Cardiac muscle cell (in vitro differentiated cells and primary cell): ENCODE measurements at places on chromosomes 7 and 10. TPM values are rescaled to one million over a fixed set of nuclear protein-coding genes. Genes with fewer than 3 reads are reported as not detected.

The STEAP2 gene
- 2.0 and 2.1 TPM in 2 replicates for polyA plus RNA-seq

The TLX1 gene
- 1.9 and 2.3 TPM in 2 replicates for polyA plus RNA-seq

The CRYGN gene
- polyA plus RNA-seq: 0.46 and 0.77 TPM in 2 replicates

The BLVRA gene
- 79.2 and 84.4 TPM in 2 replicates for polyA plus RNA-seq

The CYP2C18 gene
- not detected in 2 replicates for polyA plus RNA-seq

The CLDN3 gene
- 5.6 and 11.2 TPM in 2 replicates for polyA plus RNA-seq

The PKD2L1 gene
- polyA plus RNA-seq: not detected in 2 replicates

The OPN4 gene
- 0.24 TPM in 1 of 2 replicates, not detected in the other for polyA plus RNA-seq

The CUBN gene
- polyA plus RNA-seq: 0.79 and 1.4 TPM in 2 replicates

The ACBD7 gene
- polyA plus RNA-seq: 1.2 and 2.1 TPM in 2 replicates

The CCDC186 gene
- polyA plus RNA-seq: 10.8 and 14.8 TPM in 2 replicates

The PLEKHS1 gene
- polyA plus RNA-seq: not detected in 2 replicates

The H2AZ2 gene
- polyA plus RNA-seq: 178 and 294 TPM in 2 replicates

The GRM3 gene
- 0.75 and 0.78 TPM in 2 replicates for polyA plus RNA-seq

The TFPI2 gene
- polyA plus RNA-seq: 12.6 and 20.1 TPM in 2 replicates

The HMX2 gene
- not detected in 2 replicates for polyA plus RNA-seq

The GDF10 gene
- 3.2 and 3.8 TPM in 2 replicates for polyA plus RNA-seq

The CHRM2 gene
- polyA plus RNA-seq: 25.3 and 37.5 TPM in 2 replicates

The PDE6C gene
- 0.12 and 0.29 TPM in 2 replicates for polyA plus RNA-seq

The GIMAP2 gene
- polyA plus RNA-seq: 0.11 TPM in 1 of 2 replicates, not detected in the other

The CNNM1 gene
- 1.7 and 2.3 TPM in 2 replicates for polyA plus RNA-seq

The CLRN3 gene
- not detected in 2 replicates for polyA plus RNA-seq

The HTRA1 gene
- polyA plus RNA-seq: 226 and 289 TPM in 2 replicates

The KLHL7 gene
- polyA plus RNA-seq: 33.4 and 46.1 TPM in 2 replicates

The ANKRD61 gene
- polyA plus RNA-seq: 1.9 TPM in 1 of 2 replicates, not detected in the other

The THSD7A gene
- polyA plus RNA-seq: 1.5 and 1.8 TPM in 2 replicates

The OR2A5 gene
- polyA plus RNA-seq: not detected in 2 replicates

The TRPV5 gene
- 0.09 TPM in 1 of 2 replicates, not detected in the other for polyA plus RNA-seq

The OPALIN gene
- not detected in 2 replicates for polyA plus RNA-seq

The POLR1F gene
- polyA plus RNA-seq: 14.3 and 15.7 TPM in 2 replicates

The SPOCK2 gene
- polyA plus RNA-seq: 0.85 and 3.9 TPM in 2 replicates

The ECHDC3 gene
- 8.4 and 26.3 TPM in 2 replicates for polyA plus RNA-seq

The ICA1 gene
- polyA plus RNA-seq: 22.2 and 34.8 TPM in 2 replicates

The ZNF727 gene
- not detected in 2 replicates for polyA plus RNA-seq

The GPR15LG gene
- polyA plus RNA-seq: not detected in 2 replicates

The JAZF1 gene
- 11.3 and 12.3 TPM in 2 replicates for polyA plus RNA-seq

The NPSR1 gene
- not detected in 2 replicates for polyA plus RNA-seq

The NEURL1 gene
- 1.4 and 3.5 TPM in 2 replicates for polyA plus RNA-seq

The FFAR4 gene
- not detected in 2 replicates for polyA plus RNA-seq

The ALOX5 gene
- polyA plus RNA-seq: 0.48 and 0.64 TPM in 2 replicates

The SLC18A2 gene
- 0.30 and 1.0 TPM in 2 replicates for polyA plus RNA-seq

The PVRIG gene
- 0.67 and 2.3 TPM in 2 replicates for polyA plus RNA-seq

The MDH2 gene
- 632 and 705 TPM in 2 replicates for polyA plus RNA-seq

The SCIN gene
- polyA plus RNA-seq: 0.02 TPM in 1 of 2 replicates, not detected in the other
